ENCODE measurements at places on chromosomes 3 and 15. TPM values are rescaled to one million over a fixed set of nuclear protein-coding genes. Genes with fewer than 3 reads are reported as not detected.

The STAB1 gene
- total RNA-seq, result 0.05 TPM

The GOLGA8O gene
- total RNA-seq, result 0.27 TPM

The SLC24A5 gene
- total RNA-seq, result not detected

The SLC28A1 gene
- 0.05 TPM for total RNA-seq

All from A549 treated with CORT108297 at 1 μM for 4 hours (cell line).